Stimulated activated CD4-positive, alpha-beta T cell treated with anti-CD3 and anti-CD28 coated beads, TNF-alpha, amount 100 ng/mL, for 48 hours (primary cell): ENCODE measurements at places on chromosomes 2 and 18.
A peak's percentile ranks its signal among the peaks of the same experiment; 100 is the strongest.

GRCh38 chr2:215895330-215895729, 118.0 kb downstream of the MREG start:
- DNase-seq, result no peak

GRCh38 chr2:239496700-239497099, 95.9 kb upstream of the HDAC4 start:
- DNase-seq, result no peak

DNA sequence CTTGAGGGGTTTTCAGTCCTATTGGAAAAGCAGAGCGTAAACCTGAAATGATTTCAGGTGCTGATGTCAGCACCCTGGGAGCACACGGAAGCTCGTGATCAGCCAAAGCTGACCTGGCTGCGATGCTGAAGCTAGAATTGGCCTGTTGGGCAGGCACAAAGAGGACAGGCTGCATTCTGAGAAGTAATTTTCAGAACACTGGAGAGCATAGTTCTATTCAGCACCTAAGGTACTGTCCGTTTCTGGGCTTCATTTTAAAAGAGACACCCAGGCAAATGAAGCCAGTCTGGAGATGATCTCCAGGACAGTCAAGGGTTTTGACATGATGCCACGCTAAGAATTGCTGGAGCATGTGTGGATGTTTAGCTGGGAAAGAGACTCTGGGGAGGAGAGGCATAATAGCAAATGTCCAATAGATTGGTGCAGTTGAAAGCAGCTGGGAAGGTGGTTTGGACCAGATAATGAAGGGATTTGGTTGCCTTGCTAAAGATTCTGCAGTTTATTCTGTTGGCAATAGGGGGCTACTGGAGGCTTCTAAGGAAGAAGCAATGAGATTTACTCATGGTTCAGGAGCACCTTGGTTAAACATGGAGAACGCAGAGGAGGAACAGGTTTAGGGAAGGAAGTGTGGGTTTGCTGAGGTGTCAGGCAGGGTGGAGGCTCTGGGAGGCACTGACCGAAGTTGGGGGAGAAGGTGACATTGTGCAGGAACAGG, 86.6 kb downstream of the ACOXL start:
- no peak for DNase-seq

GRCh38 chr2:240225660-240226475, 85.4 kb upstream of the OTOS start:
- DNase-seq, result no peak

DNA sequence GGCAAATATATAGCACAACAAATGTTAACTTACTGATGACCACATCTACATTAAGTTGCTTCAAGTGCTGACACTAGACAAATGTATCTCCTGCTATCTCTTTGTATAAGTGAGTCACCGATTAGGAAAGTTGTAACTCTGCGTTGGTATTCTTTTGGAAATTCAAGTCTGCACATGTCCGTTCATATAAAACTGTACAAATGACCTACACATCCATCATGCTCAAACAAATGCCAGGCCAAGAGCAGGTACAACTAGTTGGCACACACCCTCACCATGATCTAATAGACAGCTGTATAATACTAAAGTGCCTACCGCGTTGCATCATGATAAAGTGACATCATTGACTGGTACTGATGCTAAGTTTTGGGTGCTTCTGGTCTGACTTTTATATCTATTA, 141.1 kb downstream of the RBMS1 start:
- DNase-seq, result no peak

- no peak for DNase-seq
Observed at GRCh38 chr2:233051241-233052149, 8.6 kb upstream of the INPP5D start.

DNA sequence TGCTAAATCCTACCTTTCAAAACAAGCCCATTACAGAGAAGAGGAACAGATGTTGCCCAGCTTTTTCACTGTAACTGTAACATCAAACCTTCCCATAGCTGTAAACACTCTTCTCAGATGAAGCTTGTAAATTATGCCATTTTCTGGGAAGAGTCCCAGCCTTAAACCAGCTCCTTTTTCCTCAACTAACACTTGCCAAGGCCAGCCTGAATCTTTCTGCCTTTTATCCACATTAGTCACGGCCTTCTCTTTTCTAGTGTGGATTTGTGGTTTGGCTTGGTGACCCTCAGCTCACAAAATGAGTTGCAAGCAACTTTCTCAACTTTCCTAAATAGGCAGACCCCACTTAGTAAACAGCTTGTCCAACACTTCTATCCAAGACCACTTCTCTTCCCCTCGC, 90.2 kb downstream of the CABLES1 start:
- no peak for DNase-seq

DNA sequence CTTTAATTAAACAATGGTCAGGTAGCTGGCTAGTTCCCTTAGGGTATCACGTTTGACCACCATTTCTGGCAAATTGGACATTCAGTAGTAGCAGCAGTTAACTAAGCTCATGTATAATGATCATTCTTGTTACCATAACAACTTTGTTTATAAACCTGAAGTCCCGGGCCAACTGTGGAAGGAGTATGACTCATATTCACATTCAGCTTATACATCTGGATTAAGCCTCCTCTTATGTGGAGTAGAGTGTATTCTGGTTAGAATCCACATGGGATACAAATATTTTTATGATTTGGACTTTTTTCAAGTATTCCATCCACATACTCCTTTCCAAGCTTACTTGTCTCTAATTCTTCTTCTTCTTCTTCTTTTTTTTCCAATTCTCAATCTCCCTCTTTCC, 70.3 kb upstream of the ZSWIM2 start:
- DNase-seq, result no peak

GRCh38 chr2:123864416-123864815, 160.7 kb upstream of the CNTNAP5 start:
- no peak for DNase-seq

DNA sequence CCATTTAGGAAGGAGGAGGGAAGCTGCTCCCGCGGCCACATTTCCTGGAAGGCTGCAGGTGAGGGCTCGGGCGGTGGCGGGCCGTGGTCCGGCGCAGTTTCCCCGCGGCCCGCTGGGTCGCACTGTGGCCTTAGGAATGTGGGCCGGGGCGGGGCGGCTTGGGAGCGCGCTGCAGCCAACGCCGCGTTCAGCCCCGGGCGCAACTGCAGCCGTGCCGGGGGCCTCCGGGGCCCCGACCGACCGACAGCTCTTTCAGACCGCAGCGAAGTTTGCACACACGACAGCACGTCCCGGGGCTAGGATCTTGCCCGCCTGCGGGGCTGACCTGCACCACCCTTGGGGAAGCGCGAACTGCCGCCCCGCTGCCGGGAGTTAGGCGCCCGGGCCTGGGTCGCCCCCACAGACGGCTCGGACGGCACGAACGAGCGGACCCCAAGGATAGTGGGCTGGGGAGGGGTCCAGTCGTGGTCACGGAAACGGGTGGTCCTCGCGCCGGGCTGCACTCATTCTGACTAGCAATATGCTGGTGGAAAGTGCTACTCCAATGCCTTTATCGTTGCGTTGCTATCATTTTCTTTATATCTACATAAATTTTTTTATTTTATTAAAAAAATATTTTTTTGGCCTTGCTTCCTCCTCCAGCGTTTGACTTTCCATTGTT, 69.9 kb upstream of the DLX2 start:
- DNase-seq, result peak; percentile 47

DNA sequence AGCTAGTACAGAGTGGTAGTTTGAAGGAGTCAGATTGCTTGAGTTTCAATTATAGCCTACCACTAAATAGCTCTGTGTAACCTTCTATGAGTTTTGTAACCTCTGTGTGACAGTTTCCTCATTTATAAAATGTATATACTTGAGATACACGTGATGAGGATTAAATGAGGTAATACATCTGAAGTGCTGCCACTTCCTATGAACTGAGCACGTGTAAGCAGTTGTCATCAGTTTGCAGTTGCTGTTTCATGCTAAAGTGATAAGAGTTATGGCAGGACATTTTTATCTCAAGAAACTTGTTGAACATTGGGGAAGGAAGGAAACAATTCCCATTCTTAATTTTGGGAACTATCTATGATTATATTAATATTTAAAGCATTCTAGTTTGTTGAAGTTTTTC, 38.5 kb downstream of the CARF start:
- no peak for DNase-seq

- no peak for DNase-seq
Observed at GRCh38 chr18:48575301-48575657, 36.4 kb downstream of the CTIF start.

GRCh38 chr2:218032336-218033171, 29.8 kb upstream of the TNS1 start:
- DNase-seq, result no peak

DNA sequence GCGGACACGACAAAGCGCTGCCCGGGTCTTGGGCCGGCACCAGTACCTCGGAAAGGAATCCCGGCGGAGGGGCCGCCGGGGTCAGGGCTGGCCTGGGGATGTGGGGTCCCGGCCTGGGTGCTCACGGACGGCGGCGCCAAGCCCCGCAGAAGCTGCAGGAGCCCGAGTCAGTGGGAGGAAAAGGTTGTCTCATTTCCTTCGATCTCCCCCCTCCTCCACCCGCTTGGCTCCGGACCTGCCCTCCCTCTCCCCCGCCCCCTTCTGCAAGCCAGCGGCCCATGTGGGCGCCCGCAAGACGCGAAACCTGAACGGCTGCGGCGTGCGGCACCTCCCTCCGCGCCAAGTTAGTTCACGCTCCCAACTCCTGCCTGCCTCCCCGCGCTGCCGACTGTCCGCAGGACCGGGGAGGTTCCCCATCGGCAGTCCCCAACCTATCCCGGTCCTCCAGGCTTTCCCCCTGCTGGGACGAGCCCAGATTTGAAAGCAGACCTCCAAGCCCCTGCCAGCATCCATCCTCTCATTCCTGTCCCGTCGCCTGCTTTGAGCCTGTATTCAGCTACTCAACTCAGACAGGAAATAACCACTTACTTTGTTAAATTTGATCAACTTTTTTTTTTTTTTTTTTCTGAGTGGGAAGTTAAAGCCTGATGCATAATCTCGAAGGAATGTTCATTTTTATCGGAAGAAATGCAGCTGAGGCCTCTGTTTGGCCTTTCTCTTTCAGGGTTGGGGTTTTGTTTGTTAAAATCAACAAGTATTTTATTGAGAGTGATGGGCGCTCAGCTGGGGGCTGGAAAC, at the start of gene EVA1A:
TSS of gene EVA1A (minus strand) at position 172 of the 798 bp plus-strand sequence. CDS start 42,799 bp downstream, outside the sequence.
- DNase-seq, result no peak

DNA sequence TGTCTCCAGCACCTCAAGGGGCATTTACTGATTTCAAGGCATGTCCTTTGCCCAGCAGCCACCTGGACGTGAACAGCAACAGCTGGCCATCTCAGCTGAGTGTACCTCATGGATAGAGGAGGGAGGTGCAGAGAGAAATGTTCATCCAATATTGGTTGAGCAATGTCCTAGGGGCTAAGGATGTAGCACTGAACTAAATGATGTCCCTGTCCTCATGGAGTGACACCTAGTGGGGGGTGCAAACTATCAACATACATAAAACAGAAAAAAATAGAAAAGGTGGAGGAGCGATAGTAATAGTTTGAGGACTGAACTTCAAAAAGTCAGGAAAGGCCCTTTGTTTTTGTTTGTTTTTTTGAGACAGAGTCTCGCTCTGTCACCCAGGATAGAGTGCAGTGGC, 4.8 kb upstream of the UGGT1 start:
- DNase-seq, result no peak

DNA sequence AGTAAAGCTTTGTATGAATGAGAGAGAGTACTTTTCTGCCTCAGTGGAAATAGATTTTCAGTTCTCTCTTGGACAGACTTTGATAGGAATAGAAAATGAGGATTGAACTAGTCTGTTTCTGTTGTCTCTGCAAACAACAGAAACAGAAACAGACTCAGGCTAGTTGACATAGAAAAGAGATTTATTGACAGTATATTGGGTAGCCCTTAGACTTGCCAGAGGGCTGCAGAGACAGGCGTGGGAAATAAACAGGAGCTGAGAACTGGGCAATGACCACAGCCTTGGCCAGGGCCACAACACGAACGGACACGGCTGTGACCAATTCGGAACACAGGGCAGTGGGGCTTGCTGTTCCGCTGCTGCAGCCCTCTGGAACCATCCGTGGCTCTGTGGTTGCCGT, 30.5 kb upstream of the YWHAQ start:
- no peak for DNase-seq

- DNase-seq, result no peak
Observed at GRCh38 chr2:229330952-229331351, 59.9 kb upstream of the PID1 start.

- DNase-seq, result no peak
Observed at GRCh38 chr2:46936566-46936965, 21.0 kb upstream of the MCFD2 start.

GRCh38 chr18:79227621-79228020, 158.4 kb downstream of the ATP9B start:
- no peak for DNase-seq

- no peak for DNase-seq
Observed at GRCh38 chr2:214995926-214996670, 142.3 kb downstream of the ABCA12 start.

DNA sequence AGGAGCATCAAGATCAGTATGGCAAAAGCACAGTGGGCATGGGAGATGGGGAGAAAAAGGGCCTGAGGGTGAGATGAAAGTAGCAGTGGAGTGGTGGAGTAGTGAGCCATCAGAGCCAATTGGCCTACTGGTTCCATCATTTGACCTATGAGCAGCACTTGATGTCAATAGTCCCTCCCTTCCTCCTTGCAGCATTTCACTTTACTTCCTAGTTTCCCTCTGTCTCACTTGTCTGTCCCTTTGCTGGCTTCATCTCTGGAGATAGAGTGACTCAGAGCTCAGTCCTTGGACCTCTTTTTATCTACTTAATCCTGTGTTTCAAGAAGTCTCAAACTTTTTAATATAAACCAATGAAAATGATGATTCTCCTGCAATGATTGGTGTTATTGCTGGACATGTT, 32.1 kb downstream of the FBXO48 start:
- no peak for DNase-seq

DNA sequence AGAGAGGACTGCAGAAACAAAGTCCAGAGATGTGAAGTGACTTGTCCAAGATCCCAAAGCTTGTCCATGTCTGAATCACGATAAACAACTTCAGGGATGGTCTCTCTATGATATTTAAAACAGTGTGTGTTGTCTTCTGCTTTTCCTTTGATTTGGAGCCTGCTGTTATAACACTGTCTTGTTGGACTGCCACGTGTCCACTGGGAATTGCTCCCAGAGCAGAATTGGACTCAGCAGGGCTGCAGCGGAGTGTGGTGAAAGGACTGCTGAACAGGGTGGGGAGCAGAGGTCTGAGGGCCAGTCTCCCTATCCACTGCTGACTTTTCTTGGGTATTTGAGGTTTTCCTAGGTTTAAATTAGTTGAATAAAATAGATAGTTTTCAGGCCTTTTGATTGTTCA, 68.3 kb downstream of the IL1R2 start:
- DNase-seq, result no peak

- no peak for DNase-seq
Observed at GRCh38 chr2:164793529-164793928, 48.1 kb downstream of the COBLL1 start.

- no peak for DNase-seq
Observed at GRCh38 chr2:158142568-158143332, 41.1 kb downstream of the UPP2 start.
